NCI-H69 (cell line): ENCODE measurements at places on chromosomes 4 and X.

DNA sequence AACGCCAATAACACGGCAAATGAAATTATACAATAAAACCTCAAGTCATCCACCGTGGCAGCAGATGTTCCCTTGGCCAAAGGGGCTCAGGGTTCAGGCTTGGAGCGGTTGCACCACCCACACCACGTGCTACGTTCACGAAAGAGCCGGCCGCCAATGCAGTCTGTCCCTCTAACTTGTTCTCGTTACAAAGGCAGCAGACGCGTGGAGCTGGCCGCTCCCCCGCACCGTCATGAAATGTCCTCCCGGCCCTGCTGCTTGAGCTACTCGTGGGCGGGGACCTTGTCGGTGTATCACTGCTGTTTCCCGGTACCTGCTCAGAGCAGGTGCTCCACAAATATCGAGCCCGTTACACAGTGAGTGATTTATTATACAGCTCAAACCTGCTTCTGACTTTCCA lies 36.4 kb upstream of the MAN2B2 start:
- DNase-seq: peak; percentile 63

DNA sequence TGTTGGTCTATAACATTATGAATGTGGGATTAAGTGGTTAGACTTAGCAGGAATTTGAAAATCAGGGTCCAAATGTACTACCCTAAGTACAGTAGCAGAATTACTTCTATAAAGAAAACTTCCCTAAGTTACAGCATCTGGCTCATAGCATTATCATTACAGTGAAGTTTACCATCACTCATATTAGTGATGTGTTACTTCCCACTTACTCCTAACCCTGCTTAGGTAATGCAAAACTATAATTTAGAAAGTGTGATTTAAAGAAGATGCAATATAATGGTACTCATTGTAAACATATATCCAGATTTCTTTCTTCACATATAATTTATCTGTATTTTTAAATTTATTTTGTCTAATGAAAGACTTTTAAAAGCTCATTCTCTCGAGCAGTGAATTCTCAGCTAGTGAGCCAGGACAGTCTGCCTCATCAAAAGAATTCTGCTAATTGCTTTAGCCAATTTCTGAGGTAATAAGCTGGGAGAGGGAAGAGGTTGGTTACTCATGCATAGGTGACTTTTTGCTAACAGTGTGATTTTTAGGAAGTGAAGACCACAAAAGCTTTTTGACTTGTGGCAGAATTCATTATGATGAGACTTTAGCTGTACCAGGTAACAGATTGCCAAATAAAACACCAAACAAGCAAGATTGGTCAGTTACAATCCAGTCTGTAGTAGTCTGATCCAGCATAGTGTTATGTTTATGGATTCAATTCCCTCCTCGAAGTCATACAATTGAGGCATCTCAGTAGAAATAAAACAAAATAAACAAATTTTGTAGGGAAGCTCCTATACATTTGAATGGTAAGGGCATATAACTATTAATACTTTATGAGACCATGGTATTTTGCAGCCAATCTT lies 21.0 kb downstream of the PLS3 start:
- no peak for DNase-seq

GRCh38 chr4:113436360-113436759 lies 325.2 kb downstream of the CAMK2D start:
- DNase-seq: peak; percentile 79

DNA sequence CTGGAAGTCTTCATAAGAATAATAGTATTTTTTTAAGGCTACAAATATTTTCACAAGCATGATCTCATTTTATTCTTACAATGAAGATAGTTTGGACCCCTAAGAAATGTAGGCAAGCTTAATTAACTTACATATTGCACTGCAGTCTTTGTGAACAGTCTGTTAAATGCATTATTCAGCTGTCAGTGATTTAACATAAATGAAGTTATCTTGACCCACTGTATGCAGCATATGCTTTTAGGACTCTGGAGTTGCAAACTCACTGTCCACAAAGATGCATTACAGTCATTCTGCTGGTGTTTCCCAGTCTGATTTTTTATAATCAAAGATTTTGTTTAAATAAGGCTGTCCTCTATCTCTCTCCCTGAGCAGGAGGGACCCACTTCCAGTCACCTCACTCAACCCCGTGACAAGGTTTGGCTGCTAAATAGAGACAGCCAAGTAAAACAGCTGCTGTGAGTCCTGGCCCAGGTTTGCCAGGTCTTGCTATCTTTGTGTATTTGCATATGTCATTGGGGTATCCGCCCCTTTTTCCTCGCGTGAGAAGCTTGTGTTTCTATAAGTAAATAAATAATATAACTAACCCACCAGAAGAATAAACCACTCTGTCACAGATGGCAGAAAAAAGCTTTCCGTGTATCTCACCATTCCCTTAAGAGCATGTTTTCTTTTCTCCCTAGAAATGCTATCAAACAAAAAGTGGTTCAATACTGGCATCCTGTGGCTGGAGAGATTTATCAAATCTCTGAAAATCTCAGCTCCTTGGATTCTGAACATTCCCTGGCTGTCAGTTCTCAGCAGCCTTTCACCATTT lies 67.0 kb downstream of the SLC7A11 start:
- DNase-seq: peak; percentile 76

DNA sequence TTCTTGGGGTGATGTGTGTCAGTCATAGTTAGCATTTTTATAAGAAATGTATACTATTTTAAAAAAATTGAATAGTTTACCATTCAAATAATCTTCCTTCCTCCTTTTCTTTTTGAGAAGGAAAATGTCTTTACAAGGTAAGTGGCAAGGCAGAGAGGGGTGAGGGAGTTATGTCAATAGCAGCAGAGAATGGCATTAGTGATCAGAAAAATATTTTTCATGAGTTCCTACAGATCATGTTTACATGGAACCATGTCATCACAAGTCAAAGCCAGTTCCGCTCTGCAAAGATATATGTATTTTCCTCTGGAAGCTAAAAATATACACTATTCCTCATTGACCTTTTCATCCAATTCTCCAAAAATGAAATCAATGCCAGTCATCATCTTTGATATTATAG lies 67.3 kb downstream of the PTPN13 start:
- no peak for DNase-seq

GRCh38 chr4:48913346-48913745 lies 6.8 kb upstream of the OCIAD2 start:
- no peak for DNase-seq

DNA sequence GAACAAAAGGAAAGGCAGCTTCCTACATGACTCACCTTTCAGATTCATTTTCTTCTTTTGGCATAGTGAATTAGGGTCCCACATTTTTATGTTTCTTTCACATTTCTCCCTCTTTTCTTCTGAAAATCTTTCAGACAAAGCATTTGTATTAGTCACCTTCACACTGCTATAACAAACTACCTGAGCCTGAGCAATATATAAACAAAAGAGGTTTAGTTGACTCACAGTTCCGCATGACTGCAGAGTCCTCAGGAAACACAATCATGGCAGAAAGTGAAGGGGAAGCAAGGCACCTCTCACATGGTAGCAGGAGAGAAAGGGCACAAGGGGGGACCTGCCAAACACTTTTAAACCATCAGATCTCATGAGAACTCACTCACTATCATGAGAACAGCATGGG lies 36.9 kb downstream of the MAGEA9 start:
- no peak for DNase-seq

- peak; percentile 89 for DNase-seq
Observed at GRCh38 chrX:39613482-39613995, 484.2 kb downstream of the BCOR start.

DNA sequence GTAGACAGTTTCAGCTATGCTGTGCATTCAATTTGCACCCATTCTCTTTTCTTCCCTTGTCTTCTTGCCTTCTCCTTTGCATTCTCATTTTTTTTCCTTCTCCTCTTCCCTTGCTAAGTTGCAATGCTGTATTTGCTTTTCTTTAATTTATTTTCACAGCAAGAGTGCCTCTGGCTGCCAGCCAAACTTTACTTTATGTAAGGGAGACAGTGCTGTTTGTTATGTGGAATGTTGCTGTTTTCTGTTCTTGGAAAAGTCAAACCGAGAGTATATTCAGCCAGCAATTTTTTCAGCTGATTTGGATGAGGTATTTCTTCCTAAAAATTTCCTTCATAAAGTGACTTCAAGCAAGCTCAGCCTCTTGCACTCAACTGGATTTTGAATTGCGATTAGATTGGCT lies 1293.4 kb downstream of the ARAP2 start:
- DNase-seq: peak; percentile 80

DNA sequence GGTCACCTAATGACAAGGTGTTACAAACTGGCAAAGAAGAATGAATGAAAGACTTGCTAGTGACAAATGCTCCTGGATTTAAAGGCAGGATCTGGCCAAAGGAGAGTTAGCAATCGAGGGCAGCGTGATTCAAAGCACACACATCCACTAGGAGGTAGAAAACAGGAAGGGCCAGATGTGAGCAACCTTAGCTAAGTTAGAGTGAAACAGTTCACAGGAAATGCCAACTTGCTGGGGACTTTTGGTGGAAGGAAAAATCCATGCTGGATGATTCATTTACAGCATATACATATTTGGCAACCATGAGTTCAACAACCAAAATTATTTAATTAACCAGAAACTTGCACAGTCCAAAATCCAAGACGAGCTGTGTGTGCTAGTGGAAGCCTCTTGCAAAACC lies 276.9 kb downstream of the PTTG2 start:
- peak; percentile 30 for DNase-seq

GRCh38 chr4:16993956-16994840 lies 95.8 kb upstream of the LDB2 start:
- no peak for DNase-seq

GRCh38 chr4:2832309-2832980 lies 11.2 kb upstream of the ADD1 start:
- DNase-seq: no peak

DNA sequence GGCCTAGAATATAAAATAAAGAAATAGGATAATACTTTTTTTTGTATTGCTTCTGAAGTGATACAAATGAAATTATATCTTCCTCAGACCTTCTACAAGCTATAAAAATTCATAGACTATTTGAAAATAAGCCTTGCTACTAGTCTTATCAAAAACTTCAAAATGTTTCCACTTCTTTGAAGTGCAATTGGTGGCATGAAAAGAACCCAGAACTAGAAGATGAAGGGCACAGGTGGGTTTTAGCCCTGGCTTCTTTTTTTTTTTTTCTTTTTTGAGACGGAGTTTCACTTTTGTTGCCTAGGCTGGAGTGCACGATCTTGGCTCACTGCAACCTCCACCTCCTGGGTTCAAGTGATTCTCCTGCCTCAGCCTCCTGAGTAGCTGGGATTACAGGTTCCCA lies 44.2 kb downstream of the GSX2 start:
- DNase-seq: no peak

GRCh38 chrX:17836830-17837229 lies 24.3 kb downstream of the RAI2 start:
- peak; percentile 90 for DNase-seq

DNA sequence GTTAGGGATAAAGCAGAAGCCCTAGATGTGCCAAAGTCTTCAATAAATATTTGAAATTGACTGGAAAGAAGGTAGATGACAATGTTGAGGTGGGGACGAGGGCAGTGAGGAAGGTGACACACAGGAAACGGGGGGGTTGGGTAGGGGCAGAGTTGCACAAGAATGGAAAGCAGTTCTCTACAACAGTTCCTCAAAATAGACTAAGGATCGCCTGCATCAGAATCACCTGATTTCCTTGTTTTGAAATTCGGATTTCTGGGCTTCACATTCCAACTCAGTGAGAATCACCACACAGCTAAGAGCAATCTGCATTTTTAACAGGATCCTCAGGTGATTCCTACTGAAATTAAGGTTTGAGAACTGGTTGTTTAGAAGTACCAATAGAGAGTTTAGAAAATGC lies 70.6 kb downstream of the ARFIP1 start:
- DNase-seq: no peak

GRCh38 chr4:150385606-150386005 lies 196.3 kb upstream of the MAB21L2 start:
- DNase-seq: peak; percentile 92

DNA sequence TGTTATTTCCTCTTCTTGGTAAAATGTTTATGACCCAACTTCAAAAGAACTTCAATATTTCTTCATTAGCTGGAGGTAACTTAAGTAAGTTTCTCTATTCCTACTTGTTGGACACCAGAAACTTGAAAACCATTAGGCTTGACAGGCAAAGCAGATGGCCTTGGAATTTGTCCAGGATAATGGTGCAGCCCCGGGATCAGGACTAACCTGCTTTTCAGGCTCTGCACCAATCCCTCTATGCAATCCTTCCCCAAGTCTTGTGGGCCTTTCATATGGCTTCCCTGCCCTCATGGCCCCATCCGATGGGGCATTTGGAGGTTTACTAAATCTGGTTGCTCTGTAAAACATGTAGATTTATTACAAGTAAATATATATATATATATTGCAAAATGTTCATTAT lies 68.5 kb downstream of the SPINK2 start:
- DNase-seq: no peak

DNA sequence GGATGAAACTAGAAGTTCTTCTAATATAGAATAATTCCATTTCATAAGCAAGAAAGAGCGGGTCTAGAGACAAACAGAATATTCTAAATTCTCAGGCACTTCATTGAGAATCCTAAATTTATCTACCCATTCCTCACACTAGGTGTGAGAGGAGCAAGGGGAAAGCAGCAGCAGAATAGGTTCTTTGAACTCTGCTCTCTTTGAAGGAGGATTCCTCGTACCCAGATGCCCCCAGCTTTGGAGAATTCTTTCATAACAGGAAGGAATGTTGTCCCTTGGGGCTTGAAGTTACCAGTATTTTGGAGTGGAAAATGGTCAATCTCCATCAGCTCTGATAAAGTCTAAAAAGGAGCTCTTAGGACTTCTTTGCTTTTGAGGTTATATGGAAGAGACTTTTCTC lies 59.7 kb upstream of the RASGEF1B start:
- DNase-seq: no peak

GRCh38 chr4:165398570-165398969 lies 19.8 kb downstream of the CPE start:
- DNase-seq: peak; percentile 97

DNA sequence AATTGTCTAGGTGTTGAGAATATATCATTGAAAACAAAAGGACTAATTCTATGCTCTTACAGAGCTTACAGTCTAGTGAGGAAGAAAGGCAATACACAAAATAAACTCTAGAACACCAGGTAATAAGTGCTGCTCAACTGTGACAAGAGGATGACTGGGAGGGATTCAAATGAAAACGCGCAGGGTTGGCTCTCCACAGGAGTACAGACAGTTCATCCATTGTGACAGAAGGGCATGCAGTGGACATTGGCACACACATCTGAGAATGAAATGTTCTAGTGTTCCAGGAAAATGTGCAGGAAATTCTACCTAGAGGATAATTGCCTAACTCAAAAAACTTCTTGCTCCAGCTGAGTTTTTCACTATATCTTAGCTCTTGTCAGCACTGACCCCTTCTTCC lies 492.0 kb downstream of the IDS start:
- no peak for DNase-seq

- DNase-seq: peak; percentile 3
Observed at GRCh38 chrX:38882894-38883626, 81.8 kb downstream of the MID1IP1 start.

DNA sequence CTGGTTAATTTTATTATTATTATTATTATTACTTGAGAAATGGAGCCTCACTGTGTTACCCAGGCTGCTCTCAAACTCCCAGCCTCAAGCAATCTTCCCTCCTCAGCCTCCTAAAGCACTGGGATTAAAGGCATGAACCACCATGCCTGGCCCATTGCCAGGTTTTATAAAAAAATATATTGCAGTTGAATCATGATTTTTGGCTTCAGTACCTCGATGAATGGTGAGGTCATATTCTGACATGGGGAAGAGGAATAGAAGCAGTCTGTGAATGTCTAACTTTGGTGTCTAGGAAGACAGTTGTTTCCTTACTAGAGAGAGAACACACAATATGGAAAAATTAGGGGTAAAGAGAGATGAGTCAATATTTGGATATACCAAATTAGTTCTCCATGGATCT lies 32.0 kb downstream of the CCSER1 start:
- DNase-seq: peak; percentile 67
